ENCODE measurements at places on chromosomes 12 and 14.

- peak; percentile 24 for DNase-seq
Observed at GRCh38 chr14:65103150-65103760, 938 bp upstream of the MAX start.

DNA sequence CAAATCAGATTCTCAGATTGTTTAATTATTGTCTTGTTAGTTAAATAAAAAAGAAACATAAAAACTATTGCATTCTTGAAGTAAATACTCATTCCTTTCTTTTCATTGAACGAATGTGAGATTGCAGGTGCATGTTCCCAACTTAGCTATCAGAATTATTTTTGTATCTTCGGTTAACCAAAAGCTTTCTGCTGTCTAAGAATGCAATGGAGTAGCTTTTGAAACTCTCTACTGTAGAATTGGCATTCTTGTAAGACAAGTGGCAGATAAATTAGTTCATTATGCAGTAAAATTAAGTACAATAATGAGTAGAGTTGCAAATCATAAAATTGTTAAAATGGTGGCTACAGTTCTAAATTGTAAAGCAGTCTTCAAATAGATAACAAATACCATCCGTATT lies 298.1 kb downstream of the ACSS3 start:
- no peak for DNase-seq

DNA sequence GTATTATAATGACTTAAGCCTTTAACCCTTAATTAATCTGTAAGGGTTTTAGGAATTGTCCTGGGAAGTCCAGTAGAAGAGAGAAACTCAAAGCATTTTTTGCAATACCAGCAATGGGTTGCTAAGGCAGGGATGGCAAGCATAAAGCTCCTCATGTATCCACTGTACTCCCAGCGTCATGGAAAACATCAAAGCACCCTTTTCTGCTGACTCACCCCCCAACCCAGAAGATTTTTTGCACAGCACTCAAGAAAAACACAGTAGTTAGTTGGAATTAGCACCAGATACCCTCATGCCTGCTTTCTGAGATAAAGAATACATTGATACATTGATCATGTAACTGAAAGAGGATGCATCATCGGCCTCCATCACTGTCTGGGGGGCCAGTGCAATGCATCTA lies 199.1 kb upstream of the CNOT2 start:
- DNase-seq = peak; percentile 6

GRCh38 chr14:77158175-77158881 lies 16.7 kb upstream of the ZDHHC22 start:
- peak; percentile 82 for DNase-seq

DNA sequence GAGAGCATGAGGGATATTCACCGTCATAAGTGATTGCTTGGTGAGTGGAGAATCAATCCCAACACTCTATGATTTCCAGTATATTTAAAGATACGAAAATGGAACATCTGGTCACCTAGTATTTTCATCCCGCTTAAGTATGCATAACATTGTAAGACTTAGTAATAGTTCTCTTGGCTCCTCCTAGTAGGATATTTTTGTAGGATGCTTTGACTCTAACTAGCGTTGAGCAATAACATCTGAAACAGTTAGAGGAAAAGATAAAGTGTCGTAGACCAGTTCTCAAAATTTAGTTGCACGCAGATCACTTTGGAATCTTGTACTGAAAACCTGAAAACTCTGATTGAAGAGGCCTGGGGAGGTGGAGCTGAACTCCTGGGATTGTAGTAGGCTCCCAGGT lies 7.6 kb downstream of the SAMD4A start:
- DNase-seq = no peak
